ENCODE measurements at places on chromosomes 12 and 14.

DNA sequence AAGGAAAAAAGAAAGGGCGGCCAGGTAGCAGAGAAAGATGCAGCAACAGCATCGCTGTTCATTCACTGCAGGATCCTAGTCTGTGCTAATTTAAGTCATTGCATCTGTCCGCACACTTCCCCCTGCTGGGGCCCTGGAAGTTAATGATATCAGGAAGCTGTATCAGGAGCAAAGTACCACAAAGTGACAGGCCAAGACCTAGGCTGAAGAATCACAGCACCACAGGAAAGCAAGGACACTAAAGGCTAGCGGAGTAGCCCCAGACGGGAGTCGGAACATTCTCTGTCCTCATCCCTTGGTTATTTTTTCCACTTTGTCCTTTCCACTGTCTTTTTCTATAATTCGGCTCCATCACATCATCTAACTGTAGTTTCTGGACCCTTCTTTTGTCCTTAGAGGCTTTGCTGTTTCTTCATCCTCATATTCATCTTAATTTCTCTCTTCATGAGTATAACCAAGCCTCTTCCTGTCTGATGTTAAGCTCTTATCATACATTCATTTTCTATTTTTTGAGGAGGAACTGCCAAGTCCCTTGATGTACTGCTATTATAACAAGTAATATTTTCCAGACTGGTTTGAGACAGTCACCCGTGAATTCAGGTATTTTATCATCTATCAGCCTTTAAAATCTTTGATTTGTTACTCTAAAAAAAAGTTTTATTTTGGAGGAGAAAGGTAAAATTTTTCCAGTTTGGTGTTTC lies 28.3 kb downstream of the DUSP16 start:
- DNase-seq: no peak

DNA sequence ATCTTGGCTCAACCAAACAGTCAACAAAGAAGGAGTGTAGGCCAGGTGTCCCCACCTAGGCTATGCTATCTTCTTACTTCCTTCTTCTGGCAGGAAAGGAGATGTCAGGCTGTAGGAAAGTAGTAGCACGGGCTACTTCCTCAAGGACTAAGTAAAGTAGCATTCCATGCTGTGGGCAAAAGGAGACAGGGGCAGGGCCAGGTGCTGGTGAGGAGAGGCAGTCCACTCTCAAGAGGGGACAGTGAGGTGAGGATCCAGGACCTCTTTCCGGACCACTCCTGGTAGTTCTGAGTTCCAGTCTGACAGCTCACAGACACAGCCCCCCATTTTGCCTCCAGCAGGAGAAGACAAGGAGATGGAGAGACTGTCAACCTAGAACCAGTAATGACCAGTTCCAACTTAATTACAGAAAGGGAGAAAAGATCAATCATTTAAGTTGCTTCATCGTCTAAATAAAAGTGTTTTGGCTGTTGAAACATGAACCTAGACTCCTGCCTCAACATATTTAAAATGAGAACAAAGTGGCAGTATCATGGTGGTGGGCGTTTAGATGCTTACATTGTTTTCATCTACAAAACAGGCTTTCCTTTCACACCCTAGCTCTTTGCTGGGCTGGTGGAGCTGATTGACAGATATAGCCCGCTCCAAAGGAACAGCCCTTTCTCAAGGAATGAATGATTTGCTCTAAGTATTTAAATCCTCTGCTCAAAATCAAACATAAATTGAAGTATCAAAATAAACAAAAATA lies 5.1 kb upstream of the SSTR1 start:
- no peak for DNase-seq

- DNase-seq: no peak
These were observed 2.9 kb downstream of the ZFHX2 start for GRCh38 chr14:23548351-23549318.

GRCh38 chr12:50745861-50746260 lies 18.0 kb upstream of the ATF1 start:
- DNase-seq: no peak

GRCh38 chr14:34262127-34262910 lies 199.7 kb downstream of the SPTSSA start:
- DNase-seq: no peak
